ENCODE measurements at places on chromosomes 11 and 22.
A peak's percentile ranks its signal among the peaks of the same experiment; 100 is the strongest.

DNA sequence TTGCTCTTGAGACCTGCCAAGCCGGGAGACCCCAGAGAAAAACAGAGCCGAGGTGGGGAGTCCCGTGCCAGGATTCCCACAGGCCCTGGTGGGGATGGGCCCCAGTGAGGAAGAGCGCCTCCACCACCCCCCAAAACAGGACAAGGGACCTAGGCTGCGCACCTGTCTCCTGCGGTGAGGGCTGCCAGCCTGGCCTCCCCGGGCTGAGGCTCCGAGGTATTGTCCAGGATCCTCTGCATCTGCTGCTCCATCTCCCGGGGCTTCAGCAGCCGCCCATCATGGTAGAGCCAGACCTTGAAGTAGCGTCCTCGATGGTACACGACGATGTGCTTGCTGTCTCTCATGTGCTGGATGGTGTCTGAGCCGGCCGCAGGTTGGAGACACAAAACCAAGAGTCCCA is 33.3 kb upstream of the TESMIN start:
- no peak for DNase-seq

- no peak for DNase-seq
Measured at GRCh38 chr11:60753309-60753708, 3.4 kb upstream of the MS4A15 start.

GRCh38 chr22:45136594-45136993 is 27.1 kb upstream of the NUP50 start:
- no peak for DNase-seq

DNA sequence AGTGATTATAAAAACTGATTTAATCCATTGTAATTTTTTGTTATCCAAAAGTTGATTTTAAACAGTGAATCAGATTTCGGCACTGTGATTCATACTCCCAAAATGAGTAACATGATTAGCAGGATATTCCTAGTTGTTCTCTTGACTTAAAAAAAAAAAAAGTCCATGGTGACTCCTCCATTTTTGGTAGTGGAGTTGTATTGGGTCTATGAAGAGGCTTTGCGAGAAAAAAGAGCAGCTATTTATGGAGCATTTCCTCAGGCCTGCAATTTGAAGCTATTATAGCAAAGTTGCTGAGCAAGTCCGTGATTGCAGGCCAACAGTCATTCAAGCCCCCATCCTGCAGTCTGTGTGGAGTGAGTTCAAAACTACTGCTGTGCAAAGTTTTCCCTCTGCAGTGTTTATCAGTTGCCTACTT is 28.8 kb downstream of the YAP1 start:
- peak; percentile 72 for DNase-seq

- no peak for DNase-seq
Measured at GRCh38 chr11:5791165-5791564, at the start of gene OR52N1. Gene OR52N1, minus strand, starts transcription at chr11:5791265. Its CDS starts 2,449 bp downstream, at chr11:5788816.

DNA sequence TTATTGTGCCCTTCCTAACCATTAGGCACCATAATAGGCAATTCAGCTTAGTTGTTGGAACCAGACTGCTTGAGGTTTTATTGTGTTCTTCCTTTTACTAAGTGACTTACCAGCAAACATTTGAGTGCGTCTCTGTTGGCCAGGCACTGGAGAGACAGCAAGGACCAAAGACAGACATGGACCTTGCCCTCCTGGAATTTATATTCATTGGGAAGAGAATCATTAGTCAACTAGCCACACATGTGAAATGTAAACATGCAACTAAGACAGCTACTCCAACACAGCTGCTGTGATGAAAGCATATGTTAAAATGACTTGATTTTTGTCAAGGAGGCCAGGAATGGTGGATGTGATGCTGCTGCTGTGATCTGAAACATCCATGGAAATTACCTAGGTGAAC is 106.4 kb downstream of the TRAF6 start:
- no peak for DNase-seq

GRCh38 chr11:16775614-16776283 is 37.3 kb downstream of the C11orf58 start:
- no peak for DNase-seq

DNA sequence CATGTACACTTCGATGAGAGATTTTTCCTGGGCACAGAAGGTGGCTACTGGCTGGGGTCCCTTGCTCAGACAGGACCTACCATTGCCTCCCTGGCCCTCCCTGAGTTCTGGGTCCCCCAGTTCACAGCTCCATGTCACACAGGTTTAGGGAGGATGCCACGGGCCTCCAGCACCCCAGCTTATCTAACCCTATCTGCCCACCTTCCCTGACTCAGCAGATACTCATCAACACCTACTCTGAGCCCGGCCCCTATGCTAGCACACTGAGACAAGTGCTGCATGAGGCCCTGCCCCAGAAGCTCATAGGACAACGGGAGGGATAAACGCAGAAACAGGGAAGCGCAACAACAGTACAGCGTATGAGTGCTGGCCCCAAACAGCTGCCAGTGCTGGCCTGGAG is 9.6 kb downstream of the NAGA start:
- DNase-seq: no peak

GRCh38 chr11:76620489-76620888 is 50.1 kb downstream of the LRRC32 start:
- peak; percentile 38 for DNase-seq

DNA sequence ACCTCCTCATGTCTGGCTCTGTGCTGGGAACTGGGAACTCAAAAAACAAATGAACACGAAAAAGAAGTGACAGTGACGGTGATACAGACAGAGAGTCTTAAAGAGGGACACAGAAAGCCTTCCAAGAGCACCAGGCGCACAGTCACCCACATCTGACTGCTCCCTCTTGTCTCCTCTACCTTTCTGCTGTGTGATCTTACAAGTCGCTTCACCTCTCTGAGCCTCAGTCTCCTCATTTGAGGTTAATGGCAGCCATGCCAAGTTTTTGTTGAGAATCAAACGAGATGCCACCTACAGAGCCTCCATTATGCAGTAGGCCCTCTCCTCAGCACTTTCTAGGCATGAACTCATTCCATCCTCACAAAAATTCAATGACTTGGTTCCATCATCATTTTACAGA is 3.7 kb downstream of the LRRC32 start:
- DNase-seq: no peak

DNA sequence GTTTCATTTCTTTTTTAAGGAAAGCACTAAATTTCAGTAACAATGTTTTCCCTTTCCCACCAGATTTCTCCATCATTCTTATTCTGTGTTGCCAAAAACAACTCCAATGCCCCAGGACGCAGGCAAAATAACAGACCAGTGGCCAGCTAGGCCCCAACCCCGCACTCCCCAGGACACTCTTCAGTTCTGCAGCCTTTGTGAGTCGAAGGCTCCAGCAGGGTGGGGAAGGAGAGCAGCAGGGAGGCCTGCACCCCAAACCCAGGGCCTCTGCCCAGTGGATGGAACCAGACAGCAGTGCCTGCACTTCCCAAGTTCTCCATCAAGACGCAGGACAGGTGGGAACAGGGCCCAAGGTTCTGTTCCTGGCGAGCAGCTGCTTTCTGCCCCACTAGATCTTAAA is 34.4 kb downstream of the PPP2R1B start:
- no peak for DNase-seq

DNA sequence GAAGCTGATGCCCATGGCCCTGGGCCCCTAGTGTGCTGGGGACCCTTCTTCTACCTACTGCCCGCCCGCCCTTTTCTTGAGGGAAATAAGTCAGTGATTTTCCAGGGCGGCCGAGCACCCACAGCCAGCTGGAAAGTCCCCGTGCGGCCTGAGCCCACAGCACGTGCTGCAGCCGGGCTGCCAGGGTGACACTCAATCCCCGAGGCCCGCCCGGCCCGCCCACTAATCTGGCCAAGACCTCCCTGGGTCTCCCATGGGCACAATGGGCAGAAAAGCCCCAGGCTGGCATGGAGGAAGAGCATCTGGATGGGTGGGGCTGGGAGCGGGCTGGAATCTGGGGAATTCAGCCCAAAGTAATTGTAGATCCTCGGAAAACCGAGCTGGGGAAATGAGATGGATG is 24.8 kb downstream of the WNT7B start:
- no peak for DNase-seq

DNA sequence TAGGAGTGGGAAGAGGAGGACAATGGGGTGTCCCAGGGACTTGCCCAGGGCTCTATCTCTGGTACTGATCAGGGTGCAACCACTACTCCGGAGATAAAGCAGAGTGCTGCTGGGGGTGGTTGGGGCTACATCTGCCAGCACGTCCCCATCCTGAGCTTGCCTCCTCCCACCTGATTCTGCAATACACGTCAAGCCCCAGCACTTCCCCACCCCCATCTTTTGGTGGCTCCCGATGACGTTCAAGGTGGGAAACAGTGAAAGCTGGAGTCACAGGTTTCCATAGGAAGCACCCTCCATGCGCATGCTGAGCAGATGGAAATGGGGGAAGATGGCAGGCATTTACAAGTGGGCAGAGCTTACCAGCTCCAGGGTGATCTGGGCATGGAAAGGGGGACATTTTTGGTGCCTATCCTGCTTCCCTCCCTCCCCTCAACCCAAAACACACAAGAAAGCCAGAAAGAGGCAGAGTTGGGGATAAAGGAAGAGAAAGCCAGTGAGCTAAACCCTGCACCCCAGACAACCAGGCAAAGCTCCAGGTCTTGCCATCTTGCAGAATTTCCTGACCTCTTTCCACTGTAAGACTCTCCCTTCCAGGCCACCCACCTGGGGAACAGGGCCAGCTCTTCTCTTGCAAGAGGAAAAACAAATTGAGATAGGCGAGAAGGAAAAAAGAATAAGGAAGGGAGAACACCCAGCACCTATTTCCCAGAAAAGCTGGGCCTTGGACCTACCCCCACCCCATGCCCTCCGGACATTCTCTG is 15.8 kb downstream of the SYT7 start:
- no peak for DNase-seq

GRCh38 chr11:65558930-65559509 is 861 bp upstream of the LTBP3 start:
- DNase-seq: peak; percentile 51

GRCh38 chr11:118691926-118692830 is 12.7 kb upstream of the TREH start:
- peak; percentile 95 for DNase-seq

DNA sequence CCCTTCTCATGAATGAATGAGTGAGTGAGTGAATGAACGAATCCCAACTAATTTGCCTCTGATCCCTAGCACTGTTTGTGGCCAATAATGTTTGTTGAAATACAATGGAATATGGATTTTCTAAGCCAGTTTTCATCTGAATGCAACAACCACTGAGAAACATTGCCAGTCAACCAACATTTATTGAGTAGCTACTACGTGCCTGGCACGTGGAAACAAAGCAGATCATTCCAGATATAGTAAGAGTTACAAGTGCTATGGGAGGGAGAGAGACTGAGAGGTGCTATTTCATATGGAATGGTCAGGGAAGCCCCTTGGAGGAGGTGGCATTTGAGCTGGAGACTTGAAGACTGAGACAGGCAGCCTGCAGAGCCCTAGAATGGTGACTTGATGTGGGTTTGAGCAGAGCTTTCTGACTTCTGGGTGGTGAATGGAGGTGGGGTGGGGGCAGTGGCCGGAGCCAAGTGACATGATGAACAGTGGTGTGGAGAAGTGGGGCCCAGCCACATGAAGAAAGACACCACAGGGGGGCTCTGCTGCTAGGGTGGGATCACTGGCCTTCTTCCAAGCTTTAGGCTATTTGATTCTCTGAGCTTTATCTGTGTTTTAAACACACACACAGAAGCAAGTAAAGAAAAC is 35.1 kb upstream of the SMTN start:
- no peak for DNase-seq

GRCh38 chr11:61924064-61924455 is 6.7 kb upstream of the RAB3IL1 start:
- DNase-seq: no peak

DNA sequence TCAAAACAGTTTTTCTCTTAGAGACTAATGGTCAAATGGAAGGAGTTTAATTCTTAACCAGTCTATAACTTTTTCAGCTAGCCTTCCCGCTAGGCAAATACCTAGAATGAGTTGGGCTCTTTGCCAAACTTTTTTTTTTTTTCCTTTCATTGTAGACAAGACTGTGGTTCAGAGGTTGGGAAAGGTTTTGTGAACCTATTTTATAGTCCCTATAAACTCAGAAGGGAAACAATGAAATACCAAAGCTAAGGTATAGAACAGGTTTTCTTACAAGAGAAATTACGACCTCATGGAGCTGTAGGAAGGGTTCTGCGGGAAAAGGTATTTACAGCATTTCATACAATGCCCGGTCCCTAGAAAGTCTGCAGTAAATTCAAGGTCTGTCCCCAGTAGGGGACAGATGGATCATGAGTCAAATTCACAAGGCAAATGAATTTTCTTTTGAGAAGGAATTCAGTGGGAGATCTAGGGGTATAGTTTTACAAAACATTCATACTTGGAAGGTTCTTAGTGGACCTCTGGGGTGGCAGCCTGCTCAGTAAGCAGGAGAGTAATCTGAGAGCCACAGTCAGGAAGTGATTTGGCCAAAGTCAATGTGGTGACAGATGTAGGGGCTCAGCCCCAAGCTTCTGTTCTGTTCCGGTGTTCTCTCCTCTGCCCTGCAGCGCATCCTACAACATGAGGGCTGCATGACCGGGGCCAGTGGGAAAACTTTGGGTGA is 146.8 kb downstream of the DBX1 start:
- DNase-seq: peak; percentile 67

DNA sequence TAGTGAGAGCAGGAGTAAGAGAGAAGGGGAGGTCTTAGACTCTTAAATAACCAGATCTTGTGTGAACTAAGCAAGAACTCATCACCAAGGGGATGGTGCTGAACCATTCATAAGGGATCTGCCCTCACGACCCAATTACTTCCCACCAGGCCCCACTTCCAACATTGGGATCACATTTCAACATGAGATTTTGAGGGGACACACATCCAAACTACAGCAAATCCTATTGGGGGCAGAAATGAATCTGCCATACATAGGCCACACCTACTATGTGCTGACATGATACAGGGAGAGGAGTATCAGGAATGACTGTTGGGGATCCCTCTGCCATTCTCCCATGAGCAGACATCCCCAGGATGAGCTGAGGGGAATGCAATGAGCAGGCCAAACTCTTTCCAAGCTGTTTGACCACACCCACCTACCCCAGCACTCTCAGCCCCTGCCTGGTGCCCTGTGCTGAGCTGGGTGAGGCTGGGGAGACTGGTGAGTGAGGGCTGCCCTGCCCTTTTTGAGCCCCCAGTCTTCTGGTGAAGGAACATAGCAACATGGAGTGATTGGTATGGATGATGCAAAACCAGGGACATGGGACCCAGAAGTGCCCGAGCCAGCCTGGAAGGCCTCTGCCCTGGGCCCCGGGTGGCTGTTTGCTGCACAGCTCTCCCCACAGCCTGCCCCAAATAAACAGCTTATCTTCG is 1.2 kb upstream of the GTSE1 start:
- DNase-seq: no peak

- no peak for DNase-seq
Measured at GRCh38 chr11:134258577-134258976, 5.2 kb downstream of the ACAD8 start.

DNA sequence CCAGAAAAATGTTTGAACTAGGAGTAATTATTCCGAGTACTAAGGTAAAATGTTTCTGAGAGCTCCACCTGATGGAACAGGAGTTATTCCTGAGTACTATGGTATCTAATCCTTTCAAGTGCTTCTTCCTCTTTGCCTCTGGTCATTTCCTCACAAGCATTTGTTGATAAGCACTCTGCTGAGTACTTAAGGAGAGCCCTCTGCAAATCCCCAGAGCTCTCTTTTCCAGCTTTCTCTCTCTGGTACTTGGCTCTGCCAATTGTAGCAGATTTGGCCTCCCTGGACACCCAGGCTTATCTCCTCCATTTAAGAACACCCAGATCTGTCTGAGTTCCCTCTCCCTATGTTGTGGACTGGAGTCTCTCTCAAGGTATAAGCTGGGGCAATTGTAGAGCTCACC is 457.0 kb downstream of the MN1 start:
- DNase-seq: no peak

Data from MCF 10A (cell line).